CD4-positive, alpha-beta T cell treated with Interleukin-17A for 1 hour (primary cell): ENCODE measurements at places on chromosomes 12 and 14.

DNA sequence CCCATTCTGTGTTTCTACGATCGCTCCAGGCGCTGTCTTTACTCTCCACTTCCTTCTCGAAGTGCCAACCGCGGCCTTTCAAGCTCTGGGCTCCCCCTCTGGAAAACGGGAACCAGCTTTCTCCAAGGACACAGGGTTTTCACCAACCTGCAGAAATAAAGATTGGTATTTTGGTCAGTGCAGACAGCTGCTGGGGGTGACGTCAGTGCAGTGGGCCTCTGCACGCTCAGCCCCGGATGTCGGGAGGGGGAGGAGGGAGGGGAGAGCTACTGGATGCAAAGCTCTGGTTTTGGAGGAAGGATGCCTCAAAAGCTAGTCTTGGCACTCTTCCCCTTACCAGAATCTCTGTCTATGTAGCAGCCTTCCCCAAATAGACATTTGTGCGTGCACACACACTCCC, 19.9 kb downstream of the HRK start:
- DNase-seq = peak; percentile 6

- DNase-seq = no peak
Measured at GRCh38 chr12:108542320-108542719, 18.7 kb downstream of the SART3 start.

GRCh38 chr14:103641161-103641560, 12.2 kb downstream of the KLC1 start:
- DNase-seq = no peak

- no peak for DNase-seq
Measured at GRCh38 chr12:52495389-52495788, 2.3 kb upstream of the KRT6A start.

DNA sequence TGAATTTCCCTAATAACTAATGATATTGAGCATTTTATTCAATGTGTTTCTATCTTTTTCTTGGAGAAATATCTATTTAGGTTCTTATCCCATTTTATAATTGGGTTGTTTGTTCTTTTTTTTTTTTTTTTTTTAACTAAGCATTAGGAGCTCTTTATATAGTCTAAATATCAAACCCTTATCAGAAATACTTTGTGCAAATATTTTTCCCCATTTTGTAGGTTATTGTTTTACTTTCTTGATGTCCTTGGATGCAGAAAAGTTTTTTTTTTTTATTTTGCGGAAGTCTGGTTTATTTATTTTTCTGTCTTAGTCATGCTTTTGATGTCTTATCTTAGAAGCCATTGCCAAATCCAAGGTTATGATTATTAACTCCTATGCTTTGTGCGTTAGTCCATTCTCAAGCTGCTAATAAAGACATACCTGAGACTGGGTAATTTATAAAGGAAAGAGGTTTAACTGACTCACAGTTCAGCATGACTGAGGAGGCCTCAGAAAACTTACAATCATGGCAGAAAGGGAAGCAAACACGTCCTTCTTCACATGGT, 434.3 kb upstream of the TBX3 start:
- DNase-seq = no peak

- DNase-seq = no peak
Measured at GRCh38 chr12:87678453-87678852, 350.7 kb downstream of the C12orf50 start.

DNA sequence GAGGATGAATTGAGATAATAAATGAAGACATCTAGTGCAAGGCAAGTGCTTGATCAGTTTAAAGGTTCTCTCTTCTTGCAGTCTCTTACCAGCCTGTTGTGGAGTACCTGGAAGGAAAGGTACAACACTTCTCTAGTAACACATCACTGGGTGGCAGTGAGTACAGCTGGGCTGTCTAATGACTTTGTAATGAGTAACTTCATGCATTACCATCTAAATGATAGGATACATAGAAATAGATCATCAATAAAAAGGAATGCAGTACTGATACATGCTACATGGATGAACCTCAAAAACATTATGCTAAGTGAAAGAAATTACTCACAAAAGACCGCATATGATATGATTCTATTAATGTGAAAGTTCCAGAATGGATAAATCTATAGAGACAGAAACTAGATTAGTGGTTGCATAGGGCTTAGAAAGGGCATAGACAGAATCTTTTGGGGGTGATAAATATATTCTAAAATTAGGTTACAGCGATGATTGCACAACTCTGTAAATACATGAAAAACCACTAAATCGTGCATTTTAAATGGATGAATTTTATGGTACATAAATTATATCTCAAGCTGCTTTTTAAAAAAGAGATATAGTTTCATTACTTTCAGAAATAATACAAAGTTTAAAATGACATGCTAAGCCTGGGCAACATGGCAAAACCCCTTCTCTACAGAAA, 224.4 kb downstream of the CHST11 start:
- no peak for DNase-seq

GRCh38 chr12:28172434-28173030, 17.7 kb upstream of the CCDC91 start:
- no peak for DNase-seq

- no peak for DNase-seq
Measured at GRCh38 chr14:21025371-21026273, 761 bp upstream of the NDRG2 start.

GRCh38 chr12:94954029-94954685, 49.3 kb downstream of the NDUFA12 start:
- DNase-seq = no peak

DNA sequence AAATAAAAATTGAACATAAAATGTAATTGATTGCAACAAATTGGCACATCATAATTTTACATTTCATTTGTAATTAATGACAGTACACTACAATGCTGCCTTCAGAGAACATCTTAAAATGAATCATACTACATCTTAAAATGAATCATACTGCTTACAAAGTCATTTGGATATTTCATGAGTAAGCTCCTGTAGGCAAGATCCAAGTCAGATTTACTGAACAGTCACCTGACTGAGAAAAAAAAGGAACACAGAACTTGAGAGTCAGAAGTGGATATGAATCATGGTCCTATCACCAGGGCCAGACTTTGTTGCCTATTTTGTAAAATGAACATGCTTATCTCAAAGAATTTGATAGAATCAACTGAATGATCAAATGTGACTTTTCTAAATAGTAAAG, 32.7 kb upstream of the FBLN5 start:
- DNase-seq = no peak

- no peak for DNase-seq
Measured at GRCh38 chr14:53767566-53767965, 189.1 kb downstream of the BMP4 start.

- DNase-seq = no peak
Measured at GRCh38 chr14:36857136-36857535, 195.5 kb downstream of the PAX9 start.

GRCh38 chr14:60720391-60720790, 3.8 kb downstream of the SIX4 start:
- no peak for DNase-seq

GRCh38 chr12:103947871-103948555, 17.7 kb upstream of the TDG start:
- no peak for DNase-seq

- DNase-seq = no peak
Measured at GRCh38 chr12:51753980-51754675, 94.4 kb downstream of the FIGNL2 start.

DNA sequence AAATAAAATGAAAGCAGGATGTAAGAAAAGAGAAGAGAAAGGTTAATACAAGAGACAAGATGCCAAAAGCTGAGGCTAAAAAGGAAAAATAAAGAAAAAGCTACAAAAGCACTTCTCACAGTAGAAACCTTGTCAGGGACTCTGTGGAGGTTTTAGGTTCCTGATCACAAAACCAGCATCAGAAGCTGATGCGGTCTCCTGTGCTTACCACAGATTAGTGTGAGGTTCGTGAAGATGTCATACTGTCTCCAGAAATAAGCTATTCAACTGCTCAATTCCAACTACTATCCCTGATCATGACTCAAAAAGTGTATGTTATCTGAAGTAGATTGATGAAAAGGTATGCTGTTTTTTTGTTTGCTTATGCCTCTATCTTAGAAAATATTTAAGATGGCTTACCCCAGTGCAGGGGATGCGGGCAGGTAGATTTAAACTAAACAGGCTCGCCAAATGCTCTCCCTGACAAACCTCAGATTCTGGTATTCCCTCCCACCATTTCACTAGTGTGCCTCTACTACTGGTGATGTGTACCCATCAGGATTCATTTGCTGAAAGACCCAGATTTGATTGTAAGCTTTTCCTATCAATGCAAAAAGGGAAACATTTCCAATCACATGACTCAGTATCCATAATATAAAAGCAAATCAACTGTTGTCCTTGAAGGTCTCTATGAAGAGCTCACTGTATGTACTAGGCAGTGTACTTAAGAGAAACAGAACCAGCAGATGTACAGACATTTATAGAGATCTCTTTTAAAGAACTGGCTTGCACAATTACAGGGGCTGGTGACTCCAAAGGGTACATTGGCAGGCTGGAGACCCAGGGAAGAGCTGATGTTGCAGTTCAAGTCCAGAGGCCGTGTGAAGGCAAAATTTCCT, 169.5 kb upstream of the FOXN3 start:
- peak; percentile 11 for DNase-seq

- no peak for DNase-seq
Measured at GRCh38 chr12:24565300-24565699, 383.6 kb downstream of the BCAT1 start.

DNA sequence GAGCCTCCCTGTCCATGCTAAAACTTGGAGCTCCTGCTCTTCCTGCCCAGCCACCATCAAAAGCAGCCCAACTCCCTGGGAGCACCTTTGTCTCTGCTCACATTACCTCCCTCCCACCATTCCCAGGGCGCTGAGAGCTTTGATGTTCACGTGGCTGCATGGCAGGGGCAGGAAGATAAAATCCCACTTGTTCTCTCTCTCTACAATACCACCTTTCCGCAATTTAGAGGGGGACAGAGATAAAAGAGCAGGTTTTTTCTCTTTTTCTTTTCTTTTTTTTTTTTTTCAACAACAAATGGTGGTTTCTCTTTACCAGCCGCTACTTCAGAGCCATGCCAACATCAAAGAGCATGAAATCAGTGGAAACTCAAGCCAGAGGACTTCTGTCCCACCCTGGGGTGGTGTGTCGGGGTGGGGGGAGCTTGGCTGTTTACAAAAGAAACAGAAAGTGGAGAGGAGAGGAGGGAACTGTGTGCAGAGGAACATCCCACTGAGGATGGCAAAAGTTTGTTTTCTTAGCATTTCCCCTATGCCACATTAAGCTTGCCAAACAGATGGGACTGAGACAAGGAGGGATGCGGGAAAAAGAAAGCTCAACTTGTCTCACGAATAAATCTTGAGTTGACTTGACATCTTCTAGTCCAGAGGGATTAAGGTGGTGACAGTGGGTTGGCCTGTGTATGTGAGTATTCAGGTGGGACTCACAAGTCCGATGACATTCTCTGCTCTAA, 103.7 kb upstream of the NUDT4 start:
- DNase-seq = no peak

GRCh38 chr12:27573972-27574371, 50.0 kb downstream of the PPFIBP1 start:
- no peak for DNase-seq

DNA sequence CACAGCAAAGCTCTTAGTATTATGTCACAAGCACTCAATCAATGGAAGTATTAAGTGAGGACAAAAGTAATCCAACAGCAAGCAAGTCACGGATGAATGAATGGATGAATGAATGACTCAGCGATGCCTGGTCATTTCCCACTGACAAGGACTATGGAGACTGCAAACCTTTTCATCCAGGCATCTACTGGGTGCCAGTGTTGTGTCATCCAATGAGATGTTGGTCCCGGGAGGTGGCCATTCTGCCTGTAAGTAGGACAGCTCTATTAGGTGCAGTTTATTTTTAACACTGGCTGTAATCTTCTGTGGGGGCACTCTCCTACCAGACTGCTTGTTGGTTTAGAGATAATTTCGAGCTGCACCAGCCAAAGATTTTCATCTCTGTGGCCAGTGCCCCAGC, 39.4 kb downstream of the STAB2 start:
- DNase-seq = no peak

DNA sequence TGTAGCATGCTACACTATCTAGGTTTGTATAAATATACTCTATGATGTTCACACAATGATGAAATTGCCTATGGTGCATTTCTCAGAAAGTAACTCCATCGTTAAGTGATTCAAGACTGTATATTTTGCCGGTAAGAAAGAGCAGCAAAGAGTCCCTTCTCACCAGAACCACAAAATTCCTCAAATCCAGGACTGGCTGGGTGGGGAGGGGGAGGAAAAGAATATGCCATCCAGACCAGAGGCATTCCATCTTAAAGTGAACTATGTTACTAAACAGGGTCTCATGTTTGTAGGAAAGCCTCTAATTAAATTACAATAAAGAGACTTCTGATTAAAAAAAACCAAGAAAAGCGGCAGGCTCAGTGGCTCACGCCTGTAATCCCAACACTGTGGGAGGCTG, 11.5 kb downstream of the UBE2N start:
- no peak for DNase-seq

- no peak for DNase-seq
Measured at GRCh38 chr14:92491782-92492181, 21.8 kb upstream of the RIN3 start.

DNA sequence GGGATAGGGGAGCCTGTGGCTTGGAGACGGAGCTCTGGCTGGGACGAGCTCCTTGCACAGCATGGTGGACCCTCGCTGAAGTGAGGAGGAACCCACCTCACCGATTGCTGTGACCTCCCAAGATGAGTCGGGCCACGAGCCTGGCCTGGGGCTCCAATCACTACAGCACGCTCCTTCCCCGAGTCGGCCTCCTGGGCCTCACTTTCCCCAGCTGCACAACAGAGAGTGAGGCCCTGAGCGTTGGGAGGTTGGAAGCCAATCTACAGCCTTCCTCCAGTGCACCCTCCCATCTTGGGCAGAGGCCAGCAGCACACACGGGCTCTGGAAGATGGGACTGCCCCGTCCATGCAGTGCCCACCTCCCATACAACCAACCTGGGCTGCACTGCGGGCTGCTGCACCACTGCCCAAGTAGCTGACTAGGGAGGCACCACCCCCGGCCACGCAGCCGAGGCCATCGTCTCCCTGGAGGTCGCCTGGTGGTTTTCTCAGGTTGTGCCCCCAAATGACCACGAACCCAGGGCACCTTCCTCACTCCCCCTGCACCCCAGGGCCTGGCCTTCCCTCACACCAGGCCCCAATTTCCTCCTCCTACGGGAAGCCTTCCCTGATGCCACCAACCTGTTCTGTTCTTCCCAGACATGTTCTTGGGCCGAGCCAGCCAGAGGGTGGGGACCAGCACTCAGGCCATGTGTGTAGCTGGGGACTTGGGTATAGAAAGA, 152.3 kb upstream of the C14orf180 start:
- no peak for DNase-seq

GRCh38 chr12:20366776-20367409, 1.4 kb upstream of the PDE3A start:
- no peak for DNase-seq

DNA sequence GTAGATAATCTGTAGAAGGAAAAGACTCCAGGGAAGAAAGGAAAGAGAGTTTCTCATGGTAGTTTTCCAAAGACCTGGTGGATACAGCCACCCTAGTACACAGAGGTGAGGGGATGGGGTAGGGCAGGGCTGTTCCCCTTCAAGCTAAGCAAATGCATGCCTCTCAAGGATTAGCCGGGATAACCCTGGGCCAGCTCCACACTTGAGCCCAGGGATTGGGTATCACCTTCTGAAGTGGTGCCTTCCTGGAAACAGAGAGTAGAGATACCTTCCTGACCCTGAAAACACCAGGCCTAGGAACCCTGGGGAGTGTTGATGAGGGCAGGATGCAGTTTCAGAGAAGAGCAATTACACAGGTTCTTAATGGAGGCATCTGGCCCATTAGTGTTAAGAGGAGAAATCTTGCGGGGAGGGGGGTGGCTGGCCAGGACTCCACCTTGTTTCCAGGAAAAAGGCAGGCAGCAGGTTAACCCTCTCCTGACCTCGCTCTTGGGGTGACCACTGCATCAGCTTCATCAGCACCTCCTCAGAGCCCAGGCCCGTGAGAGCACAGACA, 106.9 kb upstream of the TMEM233 start:
- DNase-seq = no peak

GRCh38 chr14:28762955-28763326, 3.6 kb upstream of the FOXG1 start:
- DNase-seq = no peak
